ENCODE measurements at places on chromosomes 3 and 15.

- DNase-seq: no peak
These were observed 5.0 kb upstream of the FOXB1 start for GRCh38 chr15:59998950-59999611.

DNA sequence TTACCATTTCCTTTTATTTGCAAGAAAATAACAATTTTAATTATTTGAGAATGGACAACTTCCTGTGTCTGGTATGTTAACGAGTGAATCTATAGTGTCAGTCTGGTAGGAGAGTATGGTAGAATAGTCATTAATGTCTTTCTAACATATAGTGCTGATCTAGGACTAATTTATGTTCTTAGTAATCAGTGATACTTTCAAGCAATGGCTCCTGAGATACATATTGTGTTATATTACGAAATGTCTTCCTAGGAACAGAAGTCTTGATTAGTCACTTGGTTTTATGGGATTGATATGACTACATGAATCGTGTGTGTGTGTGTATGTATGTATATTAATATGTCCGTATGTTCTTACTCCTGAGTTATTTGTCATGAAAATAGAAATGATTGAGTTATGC lies 66.6 kb upstream of the PAQR5 start:
- DNase-seq: no peak

DNA sequence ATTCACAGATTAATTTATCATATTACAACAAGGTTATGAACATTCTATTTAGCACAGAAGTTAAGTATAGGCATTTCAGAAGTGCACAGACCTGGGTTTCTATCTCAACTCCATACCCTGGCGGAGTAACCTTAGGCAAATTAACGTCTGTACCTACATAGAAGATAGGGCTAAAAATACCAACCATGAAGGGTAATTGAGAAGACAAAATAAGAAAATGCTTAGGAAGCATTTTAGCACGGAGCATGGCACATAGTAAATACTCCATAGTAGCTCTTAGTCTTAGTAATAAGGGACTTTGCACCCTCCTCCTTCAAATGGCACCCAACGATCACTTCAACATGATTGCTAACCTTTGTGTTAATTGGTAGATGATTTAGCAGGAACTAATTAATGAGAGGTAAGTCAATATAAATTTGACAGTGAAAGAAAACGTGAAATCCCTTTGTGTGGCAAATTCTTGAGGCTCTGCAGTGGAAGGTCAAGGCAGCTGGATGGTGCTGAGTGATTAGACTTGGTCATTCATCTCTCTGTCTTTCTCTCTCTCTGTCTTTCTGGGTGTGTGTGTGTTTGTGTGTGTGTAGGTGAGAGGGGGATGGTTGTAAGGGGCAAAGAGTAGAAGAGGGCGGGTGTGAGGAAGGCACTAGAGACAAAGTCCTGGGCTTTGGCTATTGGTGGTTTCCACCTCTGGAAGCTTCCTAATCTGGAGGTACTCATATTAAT lies 131.1 kb upstream of the PHLDB2 start:
- DNase-seq: no peak

- no peak for DNase-seq
These were observed 41.6 kb upstream of the AP3B2 start for GRCh38 chr15:82751308-82751707.

DNA sequence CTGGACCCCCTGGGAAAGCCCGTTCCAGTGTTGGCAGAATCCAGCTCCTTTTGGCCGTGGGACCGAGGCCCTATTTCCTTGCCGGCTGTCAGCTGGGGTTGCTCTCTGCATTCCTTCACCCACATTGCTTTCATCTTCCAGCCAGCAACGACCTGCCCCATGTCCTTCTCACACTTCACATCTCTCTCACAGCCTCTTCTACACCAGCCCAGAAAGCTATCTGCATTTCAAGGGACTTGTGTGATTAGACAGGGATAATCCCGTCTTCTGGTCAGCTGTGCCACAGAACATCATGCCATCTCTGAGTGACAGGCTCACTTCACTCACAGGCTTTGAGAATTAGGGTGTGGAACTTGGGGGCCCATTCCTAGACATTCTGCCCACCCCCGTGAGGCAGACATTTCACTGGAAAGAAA lies 16.4 kb downstream of the EFCC1 start:
- DNase-seq: no peak

DNA sequence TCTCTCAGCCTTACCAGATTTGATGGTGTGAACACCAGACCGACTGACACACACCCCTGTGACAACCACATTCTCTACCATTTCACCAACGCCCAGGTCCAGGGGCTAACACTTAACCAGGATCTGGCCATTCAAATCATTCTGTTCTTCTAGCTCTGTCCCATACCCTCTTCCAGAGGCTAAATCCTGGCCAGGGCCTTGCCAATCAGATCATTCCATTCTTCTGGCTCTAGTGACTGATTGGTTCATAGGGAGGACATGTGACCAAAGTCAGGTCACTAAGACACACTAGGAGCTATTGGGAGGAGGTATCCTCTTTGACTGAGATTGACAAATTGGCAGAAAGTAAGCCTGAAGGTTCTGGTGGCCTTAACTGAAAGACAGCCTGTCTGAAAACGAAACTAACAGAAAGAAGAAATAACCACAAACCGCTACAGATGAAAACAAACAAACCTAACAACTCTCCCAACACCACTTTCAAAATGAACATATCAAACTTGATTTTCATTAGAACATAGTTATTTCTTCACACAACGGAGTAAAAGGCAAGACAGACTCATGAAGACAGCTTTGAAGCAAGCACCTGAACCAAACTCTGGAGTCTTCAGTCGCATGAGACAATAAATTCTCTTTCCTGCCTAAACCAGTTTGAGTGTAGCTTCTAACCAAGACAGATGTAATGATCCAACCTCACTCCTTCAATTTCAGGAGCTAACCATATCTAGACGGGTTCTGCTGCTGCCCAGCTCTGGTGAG lies 68.5 kb downstream of the TRANK1 start:
- DNase-seq: no peak

- no peak for DNase-seq
These were observed 55.6 kb downstream of the PLXNA1 start for GRCh38 chr3:127038466-127038865.

GRCh38 chr15:91538782-91539181 lies 314.7 kb upstream of the SLCO3A1 start:
- no peak for DNase-seq

DNA sequence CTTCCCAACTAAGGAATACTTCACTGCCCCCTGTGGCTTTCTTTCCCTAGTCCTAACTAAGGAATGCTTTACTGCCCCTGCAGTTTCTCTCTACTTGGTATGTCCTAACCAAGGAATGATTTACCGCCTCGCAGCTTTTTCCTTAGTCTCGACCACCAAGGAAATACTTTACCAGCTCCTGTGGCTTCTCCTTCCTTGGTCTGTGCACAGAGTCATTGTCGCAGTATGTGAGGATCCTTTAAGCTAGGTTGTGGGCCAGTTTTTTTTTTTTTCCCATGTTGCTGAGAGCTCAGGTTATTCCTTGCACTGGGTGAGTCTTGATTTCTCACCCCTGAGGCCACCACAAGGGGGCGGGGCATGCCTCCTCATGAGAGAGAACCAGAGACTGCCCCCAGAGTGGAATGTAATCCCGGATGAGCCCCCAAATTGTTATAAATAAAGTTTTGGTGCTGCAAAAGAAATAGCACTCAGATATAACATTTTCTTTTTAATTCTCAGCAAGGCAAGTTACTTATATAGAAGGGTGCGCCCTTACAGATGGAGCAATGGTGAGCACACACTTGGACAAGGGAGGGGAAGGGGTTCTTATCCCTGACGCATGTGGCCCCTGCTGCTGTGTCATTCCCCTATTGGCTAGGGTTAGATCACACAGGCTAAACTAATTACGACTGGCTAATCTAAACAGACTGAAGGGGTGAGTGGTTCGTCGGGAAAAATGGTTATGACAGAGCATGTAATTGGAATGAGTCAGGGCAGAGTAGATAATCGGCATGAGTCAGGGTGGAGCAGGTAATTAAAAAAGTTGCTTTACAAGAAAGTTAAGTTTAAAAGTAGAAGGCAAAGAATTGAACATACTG lies 27.0 kb downstream of the NDUFB4 start:
- no peak for DNase-seq

DNA sequence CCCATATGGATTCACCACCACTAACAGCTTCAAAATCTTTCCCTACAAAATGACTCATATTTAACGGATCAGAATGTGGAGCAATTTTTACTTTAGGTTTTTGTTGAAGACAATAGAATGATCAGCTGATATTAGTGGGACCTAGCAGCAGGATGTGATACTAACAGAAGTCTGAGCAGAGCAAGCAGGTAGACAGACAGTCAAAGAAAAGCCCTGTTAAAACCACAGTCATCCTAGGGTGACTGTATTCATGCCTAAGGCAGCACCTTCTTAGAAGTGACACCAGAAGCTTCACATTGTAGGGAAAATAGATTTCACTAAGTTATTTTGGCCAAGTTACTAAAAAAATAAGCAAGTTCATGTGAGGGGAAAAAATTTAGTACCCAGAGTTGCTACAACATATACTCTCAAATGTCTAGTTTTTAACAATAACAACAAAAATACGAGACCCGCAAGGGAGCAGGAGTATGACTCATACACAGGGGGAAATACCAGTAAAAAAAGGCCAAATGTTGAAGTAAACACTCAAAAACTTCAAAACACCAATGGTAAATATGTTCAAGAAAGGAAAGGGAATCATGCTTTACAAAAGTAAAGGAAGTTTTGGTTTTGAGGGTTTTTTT lies 590.9 kb downstream of the EPHA3 start:
- no peak for DNase-seq
